ENCODE measurements at places on chromosomes 7 and 10.

GRCh38 chr10:5634918-5635317 lies 31.5 kb downstream of the ASB13 start:
- no peak for DNase-seq

- no peak for DNase-seq
Observed at GRCh38 chr7:18497082-18497481, 1.5 kb downstream of the HDAC9 start.

DNA sequence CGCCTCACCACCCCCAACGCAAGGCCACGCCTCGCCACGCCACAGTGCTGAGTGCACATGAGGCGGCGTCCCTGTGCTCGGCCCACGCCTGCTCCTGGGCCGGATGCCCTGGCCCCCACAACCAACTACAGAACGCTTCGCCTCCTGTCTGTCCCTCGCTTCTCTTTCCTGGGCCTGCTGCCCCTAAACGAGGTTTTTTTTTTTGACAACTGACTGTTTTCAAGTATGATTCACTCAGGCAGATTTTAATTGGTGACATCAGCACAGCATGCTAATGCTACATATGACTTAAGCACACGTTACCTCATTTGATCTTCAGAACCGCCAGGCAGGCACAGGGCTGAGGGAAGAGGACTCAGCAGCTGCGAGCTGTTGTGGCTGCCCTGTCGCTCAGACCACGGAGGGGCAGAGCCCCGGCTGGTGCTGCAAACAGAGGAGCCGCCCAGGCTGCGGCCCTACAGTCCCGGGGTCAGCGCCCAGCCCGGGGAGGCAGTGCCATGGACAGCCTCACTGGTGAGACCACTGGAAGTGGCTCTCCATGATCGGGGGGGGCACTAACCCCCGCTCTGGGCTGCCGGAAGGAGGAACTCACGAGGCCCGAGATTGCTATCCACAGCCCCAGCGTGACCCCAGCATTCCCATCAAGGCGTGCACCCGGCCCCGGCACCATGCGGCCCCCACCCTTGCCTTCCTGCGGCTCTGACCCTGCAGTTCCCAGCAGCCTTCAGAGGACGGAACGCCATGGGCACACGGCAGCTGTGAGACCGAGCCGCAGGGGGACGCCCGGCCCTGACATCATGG lies 212.8 kb downstream of the MAD1L1 start:
- DNase-seq = no peak

GRCh38 chr7:155796381-155797261 lies 15.6 kb downstream of the SHH start:
- no peak for DNase-seq

DNA sequence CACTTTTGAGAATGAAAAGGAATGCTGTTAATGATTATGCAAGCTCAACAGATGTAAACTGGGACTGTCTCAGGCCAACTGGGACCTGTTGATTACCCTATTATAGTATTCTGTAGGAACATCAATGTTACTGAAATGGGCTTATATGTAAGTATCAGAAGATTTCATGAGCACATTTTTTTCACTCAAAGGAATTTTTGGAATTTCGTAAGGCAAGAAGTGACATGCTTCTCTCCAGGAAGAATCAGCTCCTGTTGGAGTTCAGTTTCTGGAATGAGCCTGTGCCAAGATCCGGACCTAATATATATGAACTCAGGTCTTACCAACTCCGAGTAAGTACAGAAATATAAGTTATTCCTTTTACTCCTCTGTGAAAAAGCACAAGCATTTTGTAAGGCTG lies 19.2 kb downstream of the NIPSNAP2 start:
- no peak for DNase-seq

GRCh38 chr7:138662076-138662990 lies 38.8 kb downstream of the SVOPL start:
- no peak for DNase-seq

- no peak for DNase-seq
Observed at GRCh38 chr10:44651834-44652233, 259.3 kb upstream of the TMEM72 start.

- DNase-seq = no peak
Observed at GRCh38 chr7:29146888-29147609, 712 bp upstream of the CPVL start.

- no peak for DNase-seq
Observed at GRCh38 chr10:87546210-87546609, 41.5 kb downstream of the MINPP1 start.

DNA sequence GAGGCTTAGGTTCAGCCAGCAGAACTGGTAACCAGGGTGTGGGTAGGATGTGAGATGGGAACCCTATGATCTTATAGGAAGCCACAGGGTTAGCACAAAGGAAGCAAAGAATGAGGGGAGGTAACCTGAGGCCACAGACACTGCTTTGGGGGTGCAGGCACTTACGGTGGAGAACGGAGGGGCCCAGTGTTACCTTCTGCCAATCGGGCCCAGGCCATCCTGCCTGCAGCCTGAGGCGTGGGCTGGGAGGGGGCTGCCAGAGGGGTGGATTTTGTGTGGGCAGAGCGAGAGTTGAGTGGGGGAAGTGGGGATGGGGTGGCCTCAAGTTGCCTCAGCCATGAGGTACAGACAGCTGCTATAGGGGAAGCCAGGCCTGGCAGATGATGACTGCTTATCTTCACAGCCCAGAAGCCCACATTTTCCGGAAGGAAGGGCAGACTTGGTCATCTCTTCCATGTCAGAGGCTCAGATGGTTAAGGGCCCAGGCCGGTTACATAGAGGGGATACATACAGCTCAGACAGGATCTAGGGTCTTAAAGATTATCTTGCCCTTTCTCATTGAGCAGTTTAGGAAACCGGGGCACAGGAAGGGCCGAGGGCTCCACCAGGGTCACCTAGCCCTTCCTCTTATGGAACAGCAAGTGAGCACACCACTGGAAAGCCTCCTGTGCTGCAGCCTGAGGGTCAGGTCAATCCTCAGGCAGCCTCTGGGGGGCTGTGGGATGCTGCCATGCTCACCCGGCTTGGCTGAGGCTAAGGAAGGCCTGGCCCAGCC lies 24.4 kb upstream of the VSIR start:
- no peak for DNase-seq

- DNase-seq = no peak
Observed at GRCh38 chr10:69804775-69805174, 3.1 kb downstream of the COL13A1 start.

DNA sequence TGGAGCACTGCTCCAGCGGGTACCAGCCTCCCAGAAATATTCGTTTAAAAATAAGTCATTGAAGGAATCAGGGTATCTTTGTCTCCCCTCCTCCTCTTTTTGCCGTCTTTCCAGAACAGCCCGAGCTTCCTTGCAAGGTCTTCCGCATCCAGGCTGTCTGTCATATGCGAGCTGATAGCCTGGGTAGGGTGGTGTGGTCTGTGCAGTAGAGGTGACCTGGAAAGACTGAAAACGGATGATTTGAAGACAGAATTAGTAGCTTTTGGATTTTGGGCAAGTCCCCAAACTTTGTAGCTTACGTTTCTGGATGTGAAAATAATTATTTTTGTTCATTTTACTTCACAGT lies 480 bp downstream of the VPS50 start:
- no peak for DNase-seq

Data from iPS DF 6.9 (cell line).